Stimulated activated CD4-positive, alpha-beta T cell treated with anti-CD3 and anti-CD28 coated beads, Interleukin-1b, Interleukin-23, amount 100 ng/mL, for 24 hours (primary cell): ENCODE measurements at places on chromosomes 1 and 21.

GRCh38 chr1:2032737-2033136 is 13.6 kb downstream of the GABRD start:
- no peak for DNase-seq

DNA sequence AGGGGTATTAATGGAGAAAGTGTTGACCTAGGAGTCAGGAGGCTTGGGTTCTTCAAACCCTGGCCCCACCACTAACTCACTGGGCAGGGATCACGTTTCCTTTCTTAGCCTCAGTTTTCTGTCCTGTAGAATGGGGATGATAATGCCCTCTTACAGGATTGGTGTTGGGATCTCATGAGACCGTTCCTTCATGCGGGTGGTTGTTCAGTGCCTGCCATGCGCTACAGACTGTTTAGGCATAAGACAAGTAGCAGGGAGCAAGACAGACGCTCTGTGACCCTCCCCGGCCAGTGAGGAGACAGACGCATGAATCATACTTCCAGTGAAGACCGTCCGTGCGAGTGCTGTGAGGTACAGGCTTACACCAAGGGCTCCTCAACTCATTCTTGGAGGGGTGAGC is 81.7 kb downstream of the MAN1C1 start:
- DNase-seq: no peak

DNA sequence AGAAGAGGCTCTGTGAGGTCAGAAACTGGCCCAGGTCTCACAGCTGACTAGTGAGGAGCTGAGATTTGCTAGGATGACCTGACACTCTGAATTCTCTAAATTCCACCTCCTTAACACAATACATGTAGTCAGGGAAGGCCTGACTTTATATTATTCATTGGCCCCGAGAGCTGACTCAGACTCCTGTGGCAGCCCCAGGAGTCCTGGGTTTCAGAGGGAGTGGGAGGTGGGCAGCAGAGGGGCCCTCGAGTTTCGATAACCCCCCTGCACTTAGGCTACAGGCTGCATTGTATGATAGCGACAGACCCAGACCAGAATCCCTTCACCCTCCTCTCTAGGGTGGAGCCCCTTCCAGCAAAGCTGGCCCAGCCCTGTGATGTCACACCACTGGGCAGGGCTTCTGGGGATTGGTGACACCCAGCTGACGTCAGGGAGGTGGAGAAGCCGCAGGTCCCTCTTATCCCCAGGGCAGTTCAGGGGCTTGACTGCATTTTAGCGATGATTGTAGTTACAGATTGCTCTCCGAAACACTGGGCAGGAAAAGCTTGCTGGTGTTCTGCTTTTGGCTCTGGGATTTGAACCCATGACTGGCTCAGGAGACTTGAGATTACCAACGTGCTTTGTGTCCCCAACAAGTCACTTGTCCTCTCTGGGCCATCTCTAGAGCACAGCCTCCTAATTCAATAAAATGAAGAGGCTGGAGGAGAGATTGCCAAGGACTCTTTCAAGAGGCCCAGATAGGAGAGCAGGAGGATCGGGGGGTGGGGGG is 17.0 kb upstream of the GPR37L1 start:
- DNase-seq: no peak

GRCh38 chr1:2808386-2808705 is 6.9 kb upstream of the TTC34 start:
- no peak for DNase-seq

DNA sequence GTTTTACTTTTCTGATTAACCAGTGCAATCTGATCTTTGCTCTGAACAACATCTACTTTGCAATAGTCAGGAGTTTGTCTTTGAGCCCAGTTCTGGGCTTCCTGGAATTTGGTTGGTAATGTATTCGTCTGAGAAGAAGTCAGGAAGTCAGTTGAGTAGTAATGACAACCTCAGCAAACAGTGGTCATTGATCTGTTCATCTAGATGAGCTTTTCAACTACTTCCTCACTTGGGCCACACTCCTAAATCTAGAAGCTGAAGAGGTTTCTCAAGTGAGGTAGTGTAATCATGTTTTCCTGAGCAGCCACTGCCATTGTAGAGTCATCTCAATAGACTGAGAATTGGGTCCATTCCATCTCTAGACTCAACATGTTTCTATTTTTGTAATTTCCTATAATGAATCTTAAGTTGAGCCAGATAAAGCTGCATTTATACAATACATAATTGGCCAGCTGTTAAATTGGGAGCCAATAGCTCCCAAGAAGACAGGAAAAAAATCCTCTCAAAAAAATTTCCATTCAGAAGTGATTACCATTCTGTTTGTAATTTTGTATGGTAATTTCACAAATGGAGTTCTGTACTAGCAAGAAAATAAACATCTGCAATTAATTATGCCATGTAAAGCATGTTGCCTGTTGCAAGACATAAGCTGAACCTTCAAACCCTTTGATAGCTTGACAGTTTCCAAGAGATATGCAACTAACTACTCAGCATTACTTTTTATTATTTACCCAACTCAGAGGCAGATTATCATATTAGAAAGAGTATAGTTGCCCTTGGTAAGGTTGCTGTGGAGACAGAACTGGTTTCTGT is 49.6 kb downstream of the WDR64 start:
- DNase-seq: no peak

- no peak for DNase-seq
These were observed 15.1 kb upstream of the FOXJ3 start for GRCh38 chr1:42350086-42350485.

DNA sequence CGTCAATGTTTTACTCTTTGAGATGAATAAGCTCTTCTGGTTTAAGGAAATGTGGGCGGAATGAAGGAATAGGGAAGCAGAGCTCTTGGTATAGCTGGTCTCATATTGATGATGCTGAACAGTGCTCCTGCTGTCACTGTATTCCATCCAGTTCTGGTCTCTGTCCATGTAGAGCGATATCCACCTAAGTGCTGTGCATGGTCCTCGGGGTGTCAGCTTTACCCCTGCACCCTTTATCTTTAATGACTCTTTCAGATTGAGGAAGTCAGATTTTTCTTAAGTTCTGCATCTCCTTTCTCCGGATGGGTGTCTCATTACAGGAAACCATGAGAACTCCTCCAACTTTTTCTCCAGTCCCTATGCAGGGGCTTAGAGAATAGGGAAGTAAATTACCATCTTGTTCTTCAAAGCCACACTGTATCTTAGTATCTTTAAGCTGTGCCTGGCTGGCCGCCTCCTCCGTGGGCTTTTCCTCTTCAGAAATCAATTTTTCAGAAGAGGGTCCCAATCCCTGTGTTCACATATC is 52.9 kb downstream of the PDE4B start:
- DNase-seq: no peak

DNA sequence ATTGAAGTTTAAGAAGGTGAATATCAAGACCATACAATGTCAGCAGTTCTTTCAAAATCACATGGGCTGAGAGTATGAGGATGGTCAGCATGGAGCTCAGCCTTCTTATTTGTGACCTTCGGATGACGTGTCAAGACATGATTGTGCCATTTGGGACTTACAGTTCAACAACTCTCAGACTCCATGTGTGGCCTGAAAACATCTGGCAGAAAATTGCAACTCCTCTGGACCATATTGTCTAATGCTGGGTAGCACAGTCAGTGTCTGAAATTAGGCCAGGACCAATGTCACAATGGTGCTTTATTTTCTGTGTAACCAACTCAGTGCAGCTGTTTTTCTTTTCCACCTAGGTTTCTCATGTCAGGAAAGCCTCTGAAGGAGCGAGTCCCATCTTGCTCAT is 483.5 kb upstream of the PKN2 start:
- DNase-seq: no peak

DNA sequence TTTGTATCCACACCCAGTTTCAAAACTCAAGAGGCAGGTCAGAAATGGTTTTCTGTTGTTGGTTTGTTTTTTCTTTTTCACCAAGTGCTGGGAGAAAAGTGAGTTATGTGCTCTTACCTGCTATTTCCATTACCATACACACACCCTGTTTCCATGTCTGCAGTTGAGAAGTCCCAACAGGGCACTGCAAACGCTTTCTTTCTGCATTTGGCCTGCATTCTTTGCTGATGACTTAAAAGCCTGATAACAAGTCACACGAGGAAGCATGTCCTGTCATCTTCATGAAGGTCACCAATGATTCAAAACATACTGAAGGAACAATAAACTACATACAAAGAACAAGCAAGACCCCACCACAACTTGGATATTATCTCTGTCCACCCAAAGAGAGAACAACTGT is 24.8 kb upstream of the KCNE1 start:
- DNase-seq: no peak
